BJ (cell line): ENCODE measurements at places on chromosomes 5 and 9.

GRCh38 chr5:109805883-109806282, 116.2 kb downstream of the MAN2A1 start:
- DNase-seq: no peak

- DNase-seq: peak; percentile 31
Observed at GRCh38 chr9:86975606-86976005, 28.3 kb upstream of the GAS1 start.

GRCh38 chr5:62029303-62029702, 276.7 kb upstream of the KIF2A start:
- DNase-seq: no peak

DNA sequence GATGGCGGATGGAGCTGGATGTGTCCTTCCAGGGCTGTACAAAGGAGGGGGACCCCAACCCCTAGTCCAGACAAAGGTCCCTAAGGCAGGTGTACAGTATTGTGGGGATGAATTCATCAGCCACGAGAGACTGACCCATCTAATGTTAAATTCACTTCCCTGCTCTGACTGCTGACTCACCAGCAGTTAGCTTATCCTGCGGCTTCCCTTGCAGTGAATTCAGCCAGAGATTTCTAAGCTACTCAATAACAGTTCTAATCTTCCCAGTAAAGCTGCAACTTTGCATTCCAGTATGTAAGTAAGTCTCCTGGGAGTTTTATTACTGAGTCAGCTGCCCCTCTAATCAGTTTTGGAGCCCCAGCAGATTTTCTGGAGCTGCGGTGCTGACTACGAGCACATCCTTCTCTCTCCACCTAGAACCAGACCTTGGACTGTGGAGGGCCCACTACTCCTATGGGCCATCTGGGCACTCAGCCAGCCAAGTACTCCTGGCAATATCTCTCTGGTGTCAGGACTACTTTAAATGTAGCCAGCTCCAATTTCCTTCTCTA, 16.1 kb downstream of the B4GALT1 start:
- peak; percentile 88 for DNase-seq

DNA sequence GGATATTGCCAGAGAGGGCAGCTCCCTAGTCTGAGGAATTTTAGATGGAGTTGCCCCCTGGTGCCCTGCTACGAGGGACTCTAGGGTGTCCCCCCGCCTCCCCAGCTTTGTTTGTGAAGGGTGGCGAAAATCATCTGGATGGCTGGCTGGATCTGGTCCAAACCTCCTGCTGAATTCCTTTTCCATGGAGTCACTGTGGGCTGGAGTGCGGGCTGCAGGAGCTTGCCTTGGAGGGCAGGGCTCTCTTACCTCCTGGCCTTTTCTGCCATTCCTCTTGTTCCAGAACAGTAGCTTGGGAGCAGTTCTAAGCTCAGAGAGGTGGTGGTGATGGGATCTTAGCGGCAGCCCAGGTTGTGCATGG, 2.1 kb downstream of the SYNPO start:
- peak; percentile 53 for DNase-seq

GRCh38 chr5:160463740-160464465, 42.2 kb downstream of the PTTG1 start:
- DNase-seq: peak; percentile 63

DNA sequence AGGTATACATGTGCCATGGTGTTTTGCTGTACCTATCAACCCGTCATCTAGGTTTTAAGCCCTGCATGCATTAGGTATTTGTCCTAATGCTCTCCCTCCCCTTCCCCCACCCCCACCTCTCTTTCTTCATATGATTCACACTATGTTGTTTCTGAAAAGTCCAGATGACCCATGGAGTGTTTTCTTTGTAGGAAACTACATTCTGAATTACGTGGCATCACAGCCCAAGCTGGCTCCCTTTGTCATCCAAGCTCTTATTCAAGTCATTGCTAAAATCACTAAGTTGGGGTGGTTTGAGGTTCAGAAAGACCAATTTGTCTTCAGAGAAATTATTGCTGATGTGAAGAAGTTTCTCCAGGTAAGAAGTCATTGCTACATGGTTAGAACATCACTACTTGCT, 30.4 kb downstream of the RANBP17 start:
- no peak for DNase-seq

- no peak for DNase-seq
Observed at GRCh38 chr9:2377834-2378233, 243.8 kb upstream of the VLDLR start.

DNA sequence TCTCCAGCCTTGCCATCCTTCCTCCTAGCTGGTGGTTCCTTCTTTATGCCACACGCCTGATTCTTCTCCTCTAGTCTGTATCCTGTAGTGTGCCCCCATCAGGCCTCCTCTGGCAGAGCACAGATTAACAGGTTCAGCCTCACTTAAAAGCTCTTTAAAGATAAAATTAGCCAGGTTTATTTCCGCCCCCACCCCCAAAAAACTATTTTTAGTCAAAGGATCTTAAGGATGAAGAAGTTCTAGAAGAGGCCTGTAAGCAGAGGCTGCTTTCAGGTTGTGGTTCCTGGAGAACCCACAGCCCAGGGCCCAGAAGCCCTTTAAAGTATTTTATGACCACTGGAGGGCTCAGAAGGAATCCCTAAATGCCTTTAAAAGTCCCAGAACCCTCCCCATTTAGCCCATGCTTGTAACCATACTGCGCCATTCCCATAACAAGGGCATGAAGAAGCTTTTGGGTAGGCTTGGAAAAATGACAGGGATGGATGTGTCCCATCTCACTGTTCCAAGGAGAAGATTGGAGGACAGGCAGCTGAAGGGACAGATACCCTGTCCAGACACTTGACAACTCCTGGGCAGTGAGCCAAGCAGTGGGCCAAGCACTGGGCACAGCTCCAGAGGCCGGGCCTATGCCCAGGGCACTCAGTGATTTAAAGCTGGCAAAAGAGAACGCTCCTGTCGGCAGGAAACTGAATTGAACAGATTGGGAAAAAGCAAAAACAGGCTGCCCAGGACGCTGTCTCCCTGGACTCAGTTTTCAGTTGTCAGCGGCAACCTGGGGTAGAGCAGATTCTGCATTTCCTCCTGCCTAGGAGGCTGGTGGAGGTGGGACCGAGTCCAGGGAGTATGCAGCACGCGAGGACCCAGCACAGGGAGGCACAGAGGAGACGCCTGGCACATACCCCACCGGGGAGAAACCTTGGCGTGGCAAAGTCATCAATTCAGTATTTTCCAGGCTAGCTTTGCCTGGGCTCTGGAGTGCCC, 106.3 kb upstream of the SSBP2 start:
- DNase-seq: no peak

DNA sequence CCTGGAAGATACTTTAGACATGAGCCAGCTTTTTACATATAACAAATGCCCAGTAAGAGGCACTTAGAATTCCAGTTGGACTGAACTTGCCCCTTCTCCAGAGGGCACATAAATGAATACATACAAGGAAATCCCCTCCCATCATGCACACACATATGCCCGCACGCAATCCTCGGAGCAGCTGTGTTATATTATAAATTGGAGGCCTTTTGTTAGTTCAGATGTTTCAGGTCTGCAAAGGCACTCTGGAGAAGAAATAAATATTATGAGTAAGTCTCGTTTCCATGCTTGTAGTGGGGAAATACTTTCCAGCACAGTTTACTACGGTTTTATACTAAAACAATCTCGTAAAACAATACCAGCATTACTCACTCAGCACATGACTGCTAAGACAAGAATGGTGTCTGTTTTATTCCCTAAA, 17.6 kb upstream of the MUSK start:
- peak; percentile 99 for DNase-seq

DNA sequence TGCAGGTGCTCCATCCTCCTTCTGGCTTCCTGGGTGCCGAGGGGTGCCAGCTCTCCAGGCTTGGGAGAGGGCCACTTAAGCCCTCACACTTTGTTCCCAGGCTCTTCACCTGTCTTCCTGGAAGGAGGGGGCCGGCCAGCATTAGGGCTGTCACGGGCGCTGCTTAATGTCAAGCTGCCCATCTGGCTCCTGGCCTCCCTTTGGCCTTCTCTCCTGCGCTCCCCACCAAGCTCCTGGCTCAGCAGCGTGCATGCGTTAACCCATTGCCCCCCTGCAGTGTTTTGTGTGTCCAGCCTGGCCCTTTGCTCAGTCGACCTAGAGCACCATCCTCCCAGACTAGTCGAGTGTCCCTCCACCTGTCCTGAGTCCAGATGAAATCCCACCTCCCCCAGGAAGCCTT, 21.3 kb downstream of the NTNG2 start:
- DNase-seq: no peak

- no peak for DNase-seq
Observed at GRCh38 chr9:95715868-95716435, 159.5 kb upstream of the ERCC6L2 start.

DNA sequence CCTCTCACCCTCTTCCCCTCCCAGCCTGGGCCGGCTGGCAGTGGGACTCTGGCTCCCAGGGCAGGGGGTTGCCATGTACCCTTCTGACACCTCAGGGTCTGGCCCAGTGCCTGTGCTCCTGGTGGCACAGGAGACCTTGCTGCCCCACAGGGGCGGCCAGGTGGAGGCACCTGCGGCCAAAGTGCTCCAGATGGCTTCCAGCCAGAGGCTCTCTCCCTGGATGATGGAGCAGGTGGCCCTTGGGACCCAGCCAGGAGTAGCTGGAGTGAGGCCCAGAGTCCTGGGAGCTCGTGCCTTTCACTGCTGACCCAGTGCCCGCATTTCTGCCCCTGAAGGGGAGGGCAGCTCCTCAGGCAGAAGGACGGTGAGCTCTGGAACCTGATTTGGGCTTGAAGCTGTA, 87.3 kb downstream of the NTNG2 start:
- DNase-seq: no peak

- no peak for DNase-seq
Observed at GRCh38 chr5:12772276-12772675, 868.0 kb upstream of the CTNND2 start.

DNA sequence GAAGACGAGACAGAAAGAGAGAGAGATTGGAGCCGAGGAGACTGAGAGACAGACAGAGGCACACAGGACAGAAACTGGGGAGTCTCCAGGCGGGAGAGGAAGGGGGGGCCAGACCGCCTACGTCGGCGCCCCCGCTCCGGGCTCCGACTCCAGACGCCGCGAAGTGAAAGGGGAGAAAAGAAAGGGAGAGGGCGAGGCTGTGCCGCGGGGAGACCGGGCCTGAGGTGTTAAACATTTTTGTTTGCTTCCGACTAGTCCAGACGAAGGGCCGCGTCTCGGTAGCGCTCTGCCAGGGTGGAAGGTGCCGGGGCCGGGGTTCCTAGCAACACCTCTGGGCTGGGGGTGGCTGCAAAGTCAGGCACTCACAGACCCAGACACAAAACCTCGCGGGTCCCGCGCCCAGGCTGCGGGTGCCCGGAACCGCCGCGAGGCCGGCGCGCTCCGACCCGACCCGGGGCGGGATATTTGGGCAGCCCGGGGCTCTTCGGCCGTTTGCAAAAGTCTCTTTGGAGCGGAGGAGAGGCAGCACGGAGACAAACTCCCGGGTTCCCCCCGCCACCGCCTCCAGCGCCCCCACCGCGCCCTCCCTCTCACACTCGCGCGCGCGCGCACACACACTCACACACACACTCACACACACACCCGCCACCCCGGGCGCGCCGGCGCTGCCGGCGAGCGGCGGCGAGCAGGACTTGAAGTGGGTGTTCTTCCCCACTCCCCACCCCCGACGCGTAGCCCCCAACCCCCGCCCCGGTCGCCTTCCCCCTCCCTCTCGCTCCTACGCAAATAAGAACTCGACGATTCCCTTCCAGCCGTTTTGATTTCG, 626 bp upstream of the FST start:
- no peak for DNase-seq

GRCh38 chr5:170747357-170747756, 36.2 kb upstream of the GABRP start:
- no peak for DNase-seq

GRCh38 chr5:95633671-95634070, 12.9 kb upstream of the RFESD start:
- no peak for DNase-seq

- DNase-seq: no peak
Observed at GRCh38 chr9:87613265-87614111, 112.4 kb upstream of the CTSL start.

- no peak for DNase-seq
Observed at GRCh38 chr9:33116860-33117259, 40.4 kb upstream of the SMU1 start.

GRCh38 chr5:35458824-35459207, 158.8 kb upstream of the SPEF2 start:
- no peak for DNase-seq

DNA sequence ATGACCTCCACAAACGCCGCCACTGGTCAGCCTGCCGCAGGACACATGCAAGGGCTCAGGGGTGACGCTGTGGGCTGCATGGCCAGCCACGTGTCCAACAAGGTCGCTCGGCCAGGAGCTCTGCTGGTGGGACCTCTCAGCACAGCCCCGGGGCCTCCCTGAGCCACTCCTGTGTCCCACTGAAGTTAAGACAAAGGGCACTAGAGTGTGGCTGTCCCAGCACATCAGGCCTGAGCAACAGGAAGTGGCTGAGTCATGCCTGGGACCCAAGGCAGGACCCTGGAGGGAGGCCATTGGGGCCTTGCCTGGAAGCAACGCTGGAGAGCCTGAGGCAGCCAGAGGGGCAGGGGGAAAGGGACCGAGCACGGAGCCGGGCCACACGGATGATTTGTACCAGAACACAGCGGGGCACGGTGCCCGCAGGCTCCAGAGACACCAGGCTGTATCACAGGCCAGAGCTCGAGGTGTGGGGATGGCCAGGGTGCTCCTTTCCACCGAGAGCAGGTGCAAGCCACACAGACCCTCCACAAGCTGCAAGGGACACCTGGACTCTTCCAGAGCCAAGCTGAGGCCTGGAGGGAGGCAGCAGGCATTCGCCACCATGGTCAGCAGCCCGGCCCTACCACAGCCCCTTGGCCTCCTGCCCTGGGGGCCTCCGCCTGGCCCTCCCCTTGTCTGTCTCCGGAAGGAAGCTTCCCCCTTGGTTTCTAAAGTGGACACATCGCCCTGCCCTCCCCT, 6.5 kb upstream of the TMEM210 start:
- DNase-seq: no peak

DNA sequence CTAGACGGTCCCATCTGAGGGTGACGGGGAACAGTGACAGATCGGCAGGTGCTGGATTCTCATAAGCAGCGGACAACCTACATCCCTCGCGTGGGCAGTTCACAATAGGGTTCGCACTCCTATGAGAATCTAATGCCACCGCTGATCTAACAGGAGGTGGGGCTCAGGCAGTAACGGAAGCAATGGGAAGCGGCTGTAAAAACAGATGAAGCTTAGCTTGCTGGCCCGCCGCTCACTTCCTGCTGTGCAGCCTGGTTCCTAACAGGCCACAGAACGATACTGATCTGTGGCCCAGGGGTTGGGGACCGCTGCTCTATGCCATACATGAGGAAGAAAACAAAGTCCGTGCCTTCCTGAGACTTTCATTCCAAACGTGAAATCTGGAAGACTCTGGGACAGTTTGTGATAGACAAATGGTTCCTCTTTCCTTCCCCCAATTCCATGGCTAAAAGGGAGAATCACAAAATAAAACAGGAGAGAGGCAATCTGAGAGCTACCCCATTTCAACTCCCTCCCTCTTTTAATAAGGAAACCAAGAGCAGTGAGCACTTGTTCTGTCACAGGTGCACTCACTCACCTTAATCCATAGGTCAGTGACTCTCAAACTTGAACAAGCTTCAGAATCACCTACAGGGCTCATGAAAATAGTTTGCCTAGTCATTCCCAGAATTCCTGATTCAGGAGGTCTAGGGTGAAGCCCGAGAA, 12.1 kb downstream of the PDCL start:
- no peak for DNase-seq
